NCI-H460 (cell line): ENCODE measurements at places on chromosomes 4 and X. TPM values are rescaled to one million over a fixed set of nuclear protein-coding genes. Genes with fewer than 3 reads are reported as not detected.
A peak's percentile ranks its signal among the peaks of the same experiment; 100 is the strongest.

Gene NUP62CL
- total RNA-seq = 11.8 and 12.6 TPM in 2 replicates

- peak; percentile 16 for DNase-seq
Observed at GRCh38 chrX:72576141-72576894, 3.7 kb upstream of the HDAC8 start.

- no peak for DNase-seq
Observed at GRCh38 chr4:141922236-141922635, 285.9 kb downstream of the IL15 start.

DNA sequence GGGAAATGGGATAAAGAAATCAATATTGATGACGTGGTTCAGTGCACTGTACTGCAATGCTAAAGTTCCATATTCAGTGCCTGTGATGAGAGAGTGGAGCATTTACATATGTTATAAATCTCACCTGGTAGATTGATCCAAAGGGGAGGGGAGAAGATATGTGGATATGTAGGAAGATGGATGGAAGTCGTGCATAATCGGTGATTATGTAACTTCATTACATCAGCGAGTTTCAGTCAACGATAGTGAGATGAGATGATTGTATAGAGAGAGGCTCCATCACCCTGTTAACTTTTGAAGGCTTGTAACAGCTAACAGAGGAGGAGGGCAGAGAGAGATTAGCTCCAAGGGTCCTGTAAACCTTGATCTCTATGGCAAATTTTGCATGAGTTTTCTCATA is 1.8 kb downstream of the IL1RAPL1 start:
- no peak for DNase-seq

GRCh38 chrX:114798907-114799306 is 215.0 kb downstream of the HTR2C start:
- peak; percentile 51 for DNase-seq

Gene PUDP
- 8.2 and 9.8 TPM in 2 replicates for total RNA-seq

DNA sequence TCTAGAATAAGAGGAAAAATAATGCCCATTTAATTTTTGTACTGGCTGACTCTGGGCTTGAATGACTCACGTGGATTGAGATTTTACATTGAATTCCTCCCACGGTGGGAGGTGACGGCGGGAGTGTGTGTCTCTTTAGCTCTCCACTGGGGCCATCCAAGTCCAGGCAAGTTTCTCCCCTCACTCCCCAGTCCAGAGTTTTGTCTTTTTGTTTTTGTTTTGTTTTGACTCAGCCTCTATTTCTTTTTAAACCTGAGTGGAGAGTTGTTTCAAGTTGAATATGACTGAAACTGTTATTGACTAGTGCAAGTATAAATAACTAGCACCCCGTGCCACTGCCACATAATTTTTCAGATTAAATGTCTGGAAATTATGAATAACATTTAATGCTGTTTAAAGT is 13.6 kb downstream of the CHST7 start:
- DNase-seq = no peak

Gene GAGE12H
- not detected in 2 replicates for total RNA-seq

GRCh38 chr4:168837922-168838321 is 172.1 kb downstream of the CBR4 start:
- DNase-seq = no peak

- DNase-seq = no peak
Observed at GRCh38 chr4:24650849-24651640, 66.7 kb upstream of the DHX15 start.

GRCh38 chrX:130247996-130248395 is 20.7 kb downstream of the ZNF280C start:
- DNase-seq = no peak

DNA sequence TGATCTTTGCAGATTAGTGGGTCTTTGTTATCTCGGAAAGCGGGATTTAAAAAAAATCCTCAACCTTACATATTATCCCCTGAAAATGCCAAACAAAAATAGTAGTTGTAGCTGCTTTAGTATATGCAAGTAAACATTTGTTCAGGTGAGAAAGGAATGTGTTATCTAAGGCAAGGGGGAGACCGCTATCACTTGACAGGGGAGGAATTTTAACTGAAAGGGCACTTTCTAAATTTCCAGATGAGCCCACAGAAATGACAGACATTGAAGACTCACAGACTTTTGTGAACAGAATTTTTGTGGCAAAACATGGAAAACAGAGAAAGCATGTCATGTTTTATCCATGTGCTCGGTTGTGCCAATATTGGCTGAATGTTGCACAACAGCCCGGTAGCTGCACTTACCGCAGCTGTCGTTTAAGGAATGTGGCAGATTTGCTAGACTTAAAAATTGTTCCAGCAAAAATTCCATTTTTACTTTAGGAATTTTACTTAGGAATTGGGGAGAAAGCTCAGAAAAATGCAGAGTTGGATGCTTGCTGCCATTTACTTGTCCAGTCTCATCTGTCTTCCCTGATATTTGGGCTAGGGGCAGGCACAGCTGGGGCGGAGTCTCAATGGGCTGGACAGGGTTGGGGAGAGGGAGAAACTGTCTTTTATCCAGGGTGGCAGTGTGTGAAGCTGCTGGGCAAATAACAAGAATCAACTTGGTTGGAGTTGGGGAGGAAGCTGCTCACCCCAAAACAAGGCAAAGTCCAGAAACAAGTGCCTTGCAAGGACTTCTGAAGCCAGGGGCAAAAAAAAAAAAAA is 94.6 kb upstream of the RPS6KA3 start:
- no peak for DNase-seq

DNA sequence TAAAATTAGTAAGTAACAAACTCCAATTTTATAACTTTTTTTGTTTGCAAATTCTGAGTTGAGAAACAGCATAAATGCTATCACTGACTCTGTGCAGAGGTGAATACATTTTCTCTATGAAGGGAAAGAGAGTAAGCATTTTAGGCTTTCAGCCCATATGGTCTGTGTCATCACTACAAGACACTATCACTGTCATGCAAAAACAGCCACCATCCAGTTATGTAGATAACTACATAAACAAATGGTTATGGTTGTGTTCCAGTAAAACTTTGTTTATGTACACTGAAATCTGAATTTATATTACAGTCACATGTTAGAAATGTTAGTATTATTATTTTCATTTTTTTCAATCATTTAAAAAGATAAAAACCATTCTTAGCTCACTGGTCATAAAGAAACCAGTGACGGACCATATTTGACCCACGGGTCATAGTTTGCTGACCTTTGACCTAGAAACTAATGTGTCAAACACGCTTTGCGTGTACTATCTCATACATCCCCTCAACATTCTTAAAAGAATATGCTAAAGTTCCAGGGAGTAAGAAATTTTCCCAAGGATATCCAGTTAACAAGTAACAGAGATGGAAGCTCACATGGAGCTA is 29.1 kb downstream of the RASGEF1B start:
- DNase-seq = no peak

Gene HMX1
- total RNA-seq = 0.20 TPM in 1 of 2 replicates, not detected in the other

DNA sequence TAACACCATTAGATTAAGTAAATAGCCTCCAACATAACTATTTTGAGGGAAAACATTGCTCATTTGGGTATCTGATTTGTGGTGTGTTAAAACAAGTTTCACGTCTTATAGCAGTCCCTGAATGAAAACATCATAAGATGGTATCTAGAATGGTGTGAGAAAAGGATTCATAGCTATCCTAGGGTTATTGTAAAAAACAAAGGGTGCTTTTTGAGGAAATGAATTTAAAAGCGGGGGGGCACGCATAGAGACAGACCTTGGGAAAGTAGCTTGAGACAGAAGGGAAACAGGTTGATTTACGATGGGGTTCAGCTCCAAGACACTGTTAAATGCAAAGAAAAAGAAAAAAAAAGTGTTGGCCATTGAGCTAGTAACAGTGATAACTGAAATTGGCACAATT is 768 bp upstream of the CXCL10 start:
- DNase-seq = no peak

DNA sequence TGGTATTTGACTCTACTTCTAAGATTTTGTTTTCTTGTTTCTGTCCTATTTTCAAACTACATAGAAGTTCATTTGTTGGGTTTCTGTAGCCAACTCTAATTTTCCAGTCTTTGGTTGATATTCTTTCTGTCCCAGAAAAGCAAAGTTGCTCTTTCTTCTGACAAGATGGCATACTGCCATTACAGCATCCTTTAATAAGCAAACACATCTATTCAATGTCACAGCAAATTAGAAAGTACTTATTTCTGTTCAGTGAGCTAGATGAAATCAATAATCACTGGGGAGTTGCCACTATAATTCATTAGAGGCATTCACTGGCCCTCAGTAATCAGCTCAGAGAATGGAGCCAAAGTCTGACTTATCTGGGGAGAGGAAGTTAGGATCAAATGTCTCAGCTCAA is 1258.0 kb upstream of the IGFBP7 start:
- DNase-seq = no peak

Gene CC2D2A
- total RNA-seq = 12.2 and 14.2 TPM in 2 replicates

DNA sequence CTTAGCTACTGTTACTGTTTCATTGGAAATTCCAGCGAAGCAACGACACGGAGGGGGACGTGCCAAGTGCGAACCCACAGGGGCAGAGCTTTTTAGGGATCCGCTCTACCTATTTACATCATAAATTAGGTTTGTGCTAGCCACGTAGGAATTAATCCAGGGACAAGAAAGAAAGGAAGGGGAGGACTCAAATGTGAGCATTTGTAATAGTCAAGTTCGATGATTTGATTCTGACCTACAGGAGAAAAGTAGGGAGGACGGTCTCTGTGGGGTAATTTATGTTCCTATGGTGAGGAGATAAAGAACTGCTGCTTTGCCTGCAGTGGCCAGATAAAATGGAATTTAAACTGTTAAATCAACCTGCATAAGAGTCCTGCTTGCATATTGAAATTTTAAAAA is 1.7 kb downstream of the INTS6L start:
- no peak for DNase-seq

Gene CT83
- not detected in 2 replicates for total RNA-seq

DNA sequence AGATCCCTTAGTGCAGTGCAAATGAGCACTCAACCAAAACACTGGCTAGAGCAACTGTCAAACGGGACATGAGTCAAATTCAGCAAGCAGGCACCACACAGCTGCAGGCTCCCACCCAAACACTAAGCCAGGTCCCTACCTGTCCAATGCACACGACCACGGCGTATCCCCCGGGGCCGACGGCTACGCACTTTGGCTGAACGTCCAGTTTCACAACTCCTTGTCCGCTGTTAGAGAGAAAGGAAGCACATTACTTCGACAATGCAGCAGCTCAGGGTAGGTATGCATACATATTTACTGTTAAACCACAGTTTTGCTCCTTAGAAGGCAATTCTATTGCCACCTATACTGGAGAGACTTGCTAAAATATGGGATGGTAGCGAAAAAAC is 35.4 kb downstream of the WDR1 start:
- DNase-seq = no peak

- DNase-seq = no peak
Observed at GRCh38 chrX:3712051-3712869, 1.2 kb downstream of the PRKX start.

Gene QRFPR
- total RNA-seq = not detected in 2 replicates

GRCh38 chrX:108601276-108601675 is 135.1 kb downstream of the IRS4 start:
- no peak for DNase-seq

DNA sequence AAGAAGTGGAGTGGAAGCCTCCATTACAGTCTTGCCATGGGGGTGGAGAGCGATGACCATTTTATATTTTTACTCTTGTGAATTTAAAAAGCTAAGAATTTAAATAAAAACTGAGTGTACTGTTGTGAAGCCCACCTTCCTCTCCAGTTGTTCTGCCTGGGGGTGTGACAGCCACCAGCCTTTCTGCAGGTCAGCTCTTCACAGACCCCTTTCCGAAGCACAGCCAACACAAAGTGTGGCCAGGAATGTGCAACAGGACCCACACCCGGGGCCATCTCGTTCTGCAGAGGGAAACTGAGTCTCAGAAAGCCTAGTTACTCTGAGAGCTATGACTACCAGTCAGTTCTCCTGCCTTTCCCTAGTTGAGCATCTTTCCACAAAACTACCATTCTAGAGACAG is 1.4 kb downstream of the GRPEL1 start:
- DNase-seq = no peak
